Amniotic epithelial cell (primary cell): ENCODE measurements at places on chromosomes 1 and 21.

- no peak for DNase-seq
Observed at GRCh38 chr1:225644666-225645065, 8.3 kb downstream of the ENAH start.

- no peak for DNase-seq
Observed at GRCh38 chr1:64550510-64550909, 80.6 kb downstream of the CACHD1 start.

- DNase-seq = peak; percentile 32
Observed at GRCh38 chr1:27602462-27603308, 1.3 kb downstream of the AHDC1 start.

DNA sequence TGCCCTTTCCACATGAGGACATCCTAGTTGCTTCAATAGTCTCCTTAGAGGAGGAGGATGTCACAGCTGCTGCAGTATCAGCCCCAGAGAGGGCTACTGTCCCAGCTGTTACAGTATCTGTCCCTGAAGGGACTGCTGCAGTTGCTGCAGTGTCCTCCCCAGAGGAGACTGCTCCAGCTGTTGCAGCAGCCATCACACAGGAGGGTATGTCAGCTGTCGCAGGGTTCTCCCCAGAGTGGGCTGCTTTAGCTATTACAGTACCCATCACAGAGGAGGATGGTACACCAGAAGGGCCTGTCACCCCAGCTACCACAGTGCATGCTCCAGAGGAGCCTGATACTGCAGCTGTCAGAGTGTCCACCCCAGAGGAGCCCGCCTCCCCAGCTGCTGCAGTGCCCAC is 78.5 kb upstream of the BMP8A start:
- no peak for DNase-seq

DNA sequence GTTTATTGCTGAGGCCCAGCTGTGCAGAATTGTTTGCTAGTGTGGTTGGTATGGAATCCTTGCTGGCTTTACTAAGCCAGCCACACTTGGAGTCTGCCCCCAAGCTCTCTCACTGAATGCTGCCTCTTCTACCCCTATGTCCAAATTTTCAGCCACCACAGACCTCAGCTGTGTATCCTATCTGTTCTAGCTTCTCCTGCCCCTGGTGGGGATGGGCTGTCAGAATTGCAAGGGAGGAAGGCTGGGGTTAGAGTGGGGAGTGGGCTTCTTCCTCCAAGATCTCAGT is 4.4 kb downstream of the NHLH1 start:
- no peak for DNase-seq

DNA sequence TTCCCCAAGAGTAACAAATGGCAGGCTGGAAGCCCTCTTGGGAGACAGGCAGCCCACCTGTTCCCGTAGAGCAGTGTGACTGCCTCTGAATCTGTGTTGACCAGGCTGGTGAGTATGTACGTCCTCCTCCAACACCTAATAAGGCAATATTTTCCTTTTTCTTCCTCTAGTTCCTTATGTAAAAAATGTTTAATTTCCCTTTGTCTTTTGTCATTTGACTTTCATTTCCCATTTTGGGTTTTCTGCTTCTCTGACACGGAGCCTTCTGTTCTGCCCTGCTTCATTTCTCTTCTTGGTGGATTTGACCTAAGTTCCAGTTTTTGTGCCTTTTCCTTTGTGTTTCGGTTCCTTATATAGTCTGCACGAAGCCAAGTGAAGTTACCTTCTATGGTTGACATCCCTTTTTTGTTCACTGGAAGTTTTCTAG is 65.8 kb upstream of the ATF3 start:
- DNase-seq = no peak

GRCh38 chr1:164263540-164263939 is 295.4 kb upstream of the PBX1 start:
- no peak for DNase-seq

- DNase-seq = no peak
Observed at GRCh38 chr1:92820024-92820423, 11.8 kb upstream of the RPL5 start.

DNA sequence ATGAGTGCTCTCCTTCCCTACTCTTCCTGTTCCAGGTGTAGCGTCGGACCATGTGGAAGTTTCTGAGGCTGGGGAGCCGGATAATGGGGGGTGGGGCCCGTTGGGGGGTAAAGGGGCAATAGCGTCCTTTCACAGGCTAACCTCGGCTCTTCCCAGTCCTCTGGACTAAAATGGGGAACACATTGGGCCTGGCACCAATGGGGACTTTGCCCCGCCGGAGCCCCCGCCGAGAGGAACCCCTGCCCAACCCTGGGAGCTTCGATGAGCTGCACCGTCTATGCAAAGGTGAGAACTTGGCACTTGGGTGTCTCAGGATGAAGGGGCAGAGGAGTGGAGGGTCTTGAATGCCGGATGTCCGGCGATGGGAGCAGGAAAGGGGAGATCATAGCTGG is 456 bp downstream of the TOMM40L start:
- DNase-seq = no peak

GRCh38 chr1:33120436-33121231 is 39.7 kb downstream of the AZIN2 start:
- peak; percentile 82 for DNase-seq

DNA sequence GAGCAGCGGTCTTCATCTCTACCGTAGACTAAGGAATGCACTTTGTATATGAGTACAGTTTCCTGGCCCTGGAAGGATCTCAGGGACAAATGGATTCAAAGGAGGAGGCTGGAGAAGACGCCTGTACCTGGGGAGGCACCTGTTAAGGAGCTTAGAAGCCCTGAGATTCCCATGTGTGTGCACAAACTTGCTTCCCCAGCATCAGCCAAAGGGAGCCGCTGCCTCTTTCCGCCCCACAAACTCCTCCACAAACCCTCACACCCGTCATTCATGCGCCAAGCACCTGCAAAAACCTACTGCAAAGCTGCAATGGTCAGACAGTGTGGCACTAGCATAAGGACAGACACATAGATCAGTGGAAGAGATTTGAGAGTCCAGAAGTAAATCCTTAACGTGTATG is 54.5 kb downstream of the RRAGC start:
- DNase-seq = no peak

- DNase-seq = no peak
Observed at GRCh38 chr1:93532780-93533378, 85.0 kb downstream of the FNBP1L start.

GRCh38 chr1:6630027-6630426 is 5.4 kb downstream of the THAP3 start:
- DNase-seq = no peak

DNA sequence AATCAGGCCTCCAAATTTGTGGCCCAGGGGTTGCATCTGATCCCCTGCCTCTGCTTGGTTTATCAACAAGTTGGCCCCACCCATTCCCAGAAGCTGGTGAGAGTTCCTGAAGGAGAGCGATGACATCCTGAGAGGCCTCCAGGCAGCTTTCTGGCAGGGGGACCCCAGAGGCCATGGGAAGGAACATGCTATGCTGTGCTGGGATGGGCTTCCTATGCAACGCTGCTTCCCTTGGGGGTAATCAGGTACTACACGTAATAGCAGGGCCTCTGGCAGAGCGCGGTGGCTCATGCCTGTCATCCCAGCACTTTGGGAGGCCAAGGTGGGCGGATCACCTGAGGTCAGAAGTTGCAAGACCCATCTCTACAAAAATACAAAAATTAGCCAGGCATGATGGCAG is 8.4 kb upstream of the MTF1 start:
- DNase-seq = no peak
